ENCODE measurements at places on chromosomes 4 and X.

GRCh38 chrX:139222511-139223200, 307.9 kb upstream of the F9 start:
- no peak for DNase-seq

DNA sequence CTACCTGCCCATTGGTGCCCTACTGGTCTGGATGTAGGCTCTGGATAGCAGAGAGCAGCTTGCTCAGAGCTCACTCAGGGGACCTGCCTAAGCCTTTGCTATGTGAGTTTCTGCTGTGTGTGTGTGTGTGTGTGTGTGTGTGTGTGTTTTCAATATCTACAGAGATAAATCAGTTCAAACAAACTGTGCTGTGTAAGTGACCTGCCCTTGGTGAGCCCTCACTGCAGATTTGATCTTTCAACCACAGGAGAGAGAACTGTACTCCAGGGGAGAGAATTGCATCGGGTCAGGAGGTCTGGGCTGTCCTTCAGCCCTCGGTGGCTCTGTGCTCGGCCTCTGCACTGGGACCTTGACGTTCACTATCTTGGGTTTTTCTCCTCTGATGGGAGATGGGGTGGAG, 35.0 kb upstream of the CDKN2AIP start:
- no peak for DNase-seq

DNA sequence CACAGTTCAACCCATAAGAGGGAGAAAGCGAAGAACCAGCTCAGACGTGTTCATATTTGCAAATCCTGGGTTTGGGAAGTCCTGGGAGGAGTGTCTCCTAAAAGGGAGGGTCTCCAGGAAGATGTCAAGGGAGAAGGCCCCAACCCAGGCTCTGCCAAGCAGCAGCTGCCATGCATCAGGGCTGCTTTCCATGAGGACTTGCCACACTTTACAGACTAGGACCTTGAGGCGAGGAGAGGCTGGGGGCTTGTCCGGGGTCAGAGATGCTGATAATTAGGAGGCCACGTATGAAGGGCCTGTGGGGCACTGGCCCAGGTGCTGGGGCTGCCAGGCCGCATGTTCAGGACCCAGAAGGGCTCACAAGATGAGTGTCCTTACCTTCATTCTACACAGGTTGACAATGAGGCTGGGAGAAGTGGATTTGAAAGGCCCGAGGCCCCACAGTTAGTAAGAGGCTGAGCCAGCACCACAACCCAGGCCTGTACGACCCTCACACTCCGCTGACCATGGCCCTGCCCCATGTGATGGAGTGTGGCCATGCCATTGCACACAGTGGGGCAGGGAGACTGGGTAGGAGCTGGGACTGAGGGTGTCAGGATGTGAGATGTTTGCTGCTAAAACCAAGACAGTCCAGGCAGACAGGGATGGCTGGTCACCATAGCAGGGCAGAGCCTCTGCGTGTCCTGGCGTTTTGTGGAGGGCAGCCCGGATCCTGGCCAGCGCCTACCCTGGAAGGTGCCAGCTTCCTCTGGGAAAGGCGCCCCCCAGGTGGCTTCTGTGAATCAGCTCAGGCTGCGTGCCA, 94.8 kb downstream of the PSAPL1 start:
- DNase-seq = no peak

GRCh38 chrX:131058136-131058868, at the start of gene ARHGAP36:
Gene ARHGAP36, plus strand, starts transcription at chrX:131058346. Its CDS starts 23,320 bp downstream, at chrX:131081666.
- DNase-seq = no peak

DNA sequence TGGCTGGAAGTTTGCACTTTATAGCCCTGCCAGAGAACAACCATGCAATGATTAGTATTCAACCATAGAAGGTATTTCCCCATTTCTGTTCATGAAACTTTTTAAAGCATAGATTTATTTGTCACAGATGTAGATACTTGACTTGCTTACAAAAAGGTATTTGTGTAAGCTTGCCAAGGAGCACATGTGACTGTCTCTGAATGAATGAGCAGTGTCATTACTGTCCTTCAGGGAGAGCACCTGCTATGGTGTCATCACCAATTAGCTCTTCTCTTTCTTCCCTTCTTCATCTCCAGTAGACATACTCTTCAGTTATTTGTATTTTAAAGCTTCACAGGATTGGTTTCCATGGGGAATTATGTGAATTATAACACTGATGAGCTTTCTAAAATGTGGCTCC, 1064.7 kb upstream of the GRIA3 start:
- no peak for DNase-seq

DNA sequence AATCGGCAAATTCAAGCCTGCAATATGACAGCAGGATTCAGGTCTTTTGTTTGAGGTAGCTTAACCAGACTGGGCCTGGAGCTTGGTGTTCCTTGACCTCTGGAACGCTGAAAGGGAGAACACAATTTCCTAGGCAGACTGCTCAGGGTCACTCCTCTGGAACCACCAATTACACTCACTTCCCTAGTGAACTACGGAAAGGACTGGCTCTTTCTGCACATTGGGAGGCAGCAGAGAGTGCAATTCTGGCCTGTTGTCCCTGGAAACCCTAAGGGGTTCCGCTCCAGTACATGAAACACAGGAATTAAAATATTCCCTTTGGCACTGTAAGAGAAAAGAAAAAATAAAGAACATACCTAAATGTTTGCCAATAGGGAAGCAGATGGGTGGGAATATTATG, 58.6 kb downstream of the GPC3 start:
- DNase-seq = no peak

DNA sequence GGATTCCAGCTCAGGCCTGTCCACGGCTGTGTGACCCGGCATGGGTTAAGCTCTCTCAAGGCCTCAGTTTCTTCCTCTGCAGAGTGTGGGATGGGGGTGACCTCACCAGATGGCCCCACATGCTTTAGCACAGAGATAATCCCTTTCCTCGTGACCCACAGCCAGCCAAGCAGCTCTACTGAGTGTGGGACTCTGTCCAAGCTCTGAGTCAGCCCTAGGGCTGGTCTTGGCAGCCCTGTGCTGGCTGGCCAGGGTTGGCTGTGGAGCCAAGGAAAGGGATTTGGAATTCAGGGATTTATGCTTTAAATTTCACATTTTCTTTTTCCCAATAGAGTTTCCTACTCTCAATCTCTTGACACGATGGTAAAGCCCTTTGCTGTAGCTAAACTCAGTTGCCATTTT, 19.7 kb upstream of the SPON2 start:
- no peak for DNase-seq

DNA sequence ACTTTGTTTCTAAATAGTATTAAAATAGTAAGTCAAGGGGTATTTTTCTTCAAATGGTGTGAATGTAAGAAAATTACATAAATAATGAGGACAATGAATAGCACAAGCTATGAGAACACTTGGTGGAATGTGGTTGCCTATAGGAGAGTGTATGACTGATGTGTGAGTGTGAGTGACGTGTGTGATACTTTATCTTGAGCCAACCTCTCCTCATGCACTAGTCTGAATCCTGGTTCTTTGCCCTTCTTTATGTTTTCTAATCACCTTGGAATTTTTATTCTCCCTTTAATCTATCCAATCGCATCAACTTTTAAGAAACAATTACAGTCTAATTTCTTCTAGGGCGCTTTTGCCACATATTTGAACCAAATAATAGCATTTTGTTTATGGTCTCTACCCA, 98.2 kb downstream of the YIPF7 start:
- no peak for DNase-seq

All from activated T-helper 1 cell treated with Interleukin-2 at 50 U/mL for 16 hours (primary cell).